ENCODE measurements at places on chromosomes 11 and 22.

DNA sequence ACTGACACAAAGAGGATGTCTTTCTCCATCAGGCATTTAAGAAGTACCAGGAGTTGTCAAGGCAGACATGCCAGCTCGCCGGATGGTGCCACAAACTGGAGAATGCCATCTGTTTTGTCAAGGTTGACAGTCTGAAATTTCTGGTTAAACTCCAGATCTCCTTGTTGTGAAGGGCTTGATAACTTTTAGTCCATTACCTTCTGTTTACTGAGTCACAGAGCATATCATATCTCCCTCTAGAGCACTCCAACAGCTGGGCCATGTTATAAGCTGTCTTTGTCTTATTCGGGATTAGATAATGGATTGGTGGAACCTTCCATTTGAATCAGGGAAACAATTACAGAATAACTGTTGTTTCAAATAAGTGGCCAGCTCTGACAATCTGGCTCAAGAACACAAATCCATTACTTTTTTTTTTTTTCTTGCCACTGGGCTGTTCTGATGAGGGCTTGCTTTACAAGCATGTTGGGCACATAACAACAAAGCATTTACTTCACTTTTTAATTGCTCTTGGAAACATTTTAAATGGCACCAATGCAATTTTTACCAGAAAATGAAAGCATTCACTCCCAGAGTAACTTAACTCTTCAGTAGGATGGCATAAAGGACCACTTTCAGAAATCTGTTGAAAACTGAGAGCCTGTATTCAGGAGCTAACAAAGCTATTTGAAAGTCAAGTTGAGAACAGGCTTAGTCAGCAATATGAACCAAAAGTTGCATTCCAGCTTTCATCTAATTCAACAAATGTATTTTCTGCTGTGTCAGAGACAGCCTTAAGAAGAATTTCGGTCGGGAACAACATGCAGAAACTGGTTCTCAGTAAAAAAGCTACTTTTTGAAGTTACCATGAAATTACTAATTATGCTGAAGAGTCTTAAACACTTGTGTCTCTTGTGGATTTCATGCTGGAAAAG is 227.6 kb upstream of the PITPNB start:
- no peak for DNase-seq

DNA sequence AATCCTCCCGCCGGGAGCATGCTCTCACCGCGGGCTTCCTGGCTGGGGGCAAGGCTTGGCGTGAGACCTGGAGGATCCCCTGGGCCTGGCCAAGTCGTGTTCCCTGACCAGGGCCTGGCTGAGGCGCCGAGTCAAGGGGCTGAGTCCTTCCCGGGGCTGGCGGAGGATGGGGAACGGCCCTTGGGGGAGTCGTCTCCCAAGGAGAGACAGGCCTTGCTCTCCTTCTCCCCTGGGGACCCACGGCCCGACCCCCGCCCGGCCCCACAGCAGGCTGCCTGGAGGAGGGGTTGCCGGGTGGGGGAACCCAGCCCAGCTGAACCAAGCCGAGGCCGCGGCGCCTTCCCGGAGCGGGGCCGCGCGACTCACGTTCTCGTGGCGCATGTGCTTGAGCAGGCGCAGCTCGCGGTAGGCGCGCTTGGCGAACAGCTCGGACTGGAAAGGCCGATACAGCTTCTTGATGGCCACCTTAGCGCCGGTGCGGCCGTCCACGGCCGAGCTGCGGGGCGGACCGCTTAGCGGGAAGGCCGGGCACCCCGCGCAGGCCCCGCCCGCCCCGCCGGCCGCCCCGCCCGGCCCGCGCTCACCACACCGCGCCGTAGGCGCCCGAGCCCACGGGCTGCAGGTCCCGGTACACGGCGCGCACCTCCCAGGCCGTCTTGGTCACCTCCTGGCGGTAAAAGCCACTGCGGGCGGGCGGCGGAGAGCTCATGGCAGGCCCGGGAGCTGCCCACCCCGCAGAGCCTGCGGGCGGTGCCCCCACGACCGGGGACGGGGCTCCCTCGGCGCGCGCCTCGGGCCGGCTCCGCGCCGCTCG is 475 bp downstream of the MAPK12 start:
- DNase-seq, result no peak

GRCh38 chr11:57341250-57341808 is 3.2 kb downstream of the P2RX3 start:
- no peak for DNase-seq

- DNase-seq, result no peak
These were observed 462.6 kb downstream of the BUD13 start for GRCh38 chr11:116310226-116310625.

DNA sequence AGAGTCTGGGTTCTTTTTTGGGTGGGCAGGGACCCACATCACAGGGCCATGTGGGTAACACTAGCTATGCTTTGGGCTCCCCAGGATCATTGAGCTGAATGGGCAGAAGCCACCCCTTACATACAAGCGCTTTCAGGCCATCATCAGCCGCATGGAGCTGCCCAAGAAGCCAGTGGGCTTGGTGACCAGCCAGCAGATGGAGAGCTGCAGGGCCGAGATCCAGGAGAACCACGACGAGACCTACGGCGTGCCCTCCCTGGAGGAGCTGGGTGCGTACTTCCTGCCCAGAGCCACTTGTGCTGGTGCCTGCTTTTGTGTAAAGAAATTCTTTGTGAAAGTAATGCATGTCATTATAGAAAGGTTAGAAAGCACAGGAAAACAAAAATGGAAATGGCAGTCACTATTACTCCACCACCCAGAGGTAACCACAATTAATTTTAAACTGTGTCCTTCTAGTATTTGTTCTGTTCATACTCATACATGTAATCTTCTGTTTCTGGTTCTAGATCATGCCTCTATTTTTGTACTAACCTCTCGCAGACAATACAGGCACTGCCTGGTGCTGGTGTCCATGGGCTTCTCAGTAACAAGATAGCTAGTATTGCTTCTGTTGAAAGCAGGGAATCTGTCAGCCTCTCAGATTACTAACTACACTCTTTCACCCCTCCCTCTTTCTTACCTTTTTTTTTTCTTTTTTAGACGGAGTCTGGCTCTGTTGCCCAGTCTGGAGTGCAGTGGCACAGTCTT is 13.7 kb downstream of the CRY2 start:
- DNase-seq, result no peak

DNA sequence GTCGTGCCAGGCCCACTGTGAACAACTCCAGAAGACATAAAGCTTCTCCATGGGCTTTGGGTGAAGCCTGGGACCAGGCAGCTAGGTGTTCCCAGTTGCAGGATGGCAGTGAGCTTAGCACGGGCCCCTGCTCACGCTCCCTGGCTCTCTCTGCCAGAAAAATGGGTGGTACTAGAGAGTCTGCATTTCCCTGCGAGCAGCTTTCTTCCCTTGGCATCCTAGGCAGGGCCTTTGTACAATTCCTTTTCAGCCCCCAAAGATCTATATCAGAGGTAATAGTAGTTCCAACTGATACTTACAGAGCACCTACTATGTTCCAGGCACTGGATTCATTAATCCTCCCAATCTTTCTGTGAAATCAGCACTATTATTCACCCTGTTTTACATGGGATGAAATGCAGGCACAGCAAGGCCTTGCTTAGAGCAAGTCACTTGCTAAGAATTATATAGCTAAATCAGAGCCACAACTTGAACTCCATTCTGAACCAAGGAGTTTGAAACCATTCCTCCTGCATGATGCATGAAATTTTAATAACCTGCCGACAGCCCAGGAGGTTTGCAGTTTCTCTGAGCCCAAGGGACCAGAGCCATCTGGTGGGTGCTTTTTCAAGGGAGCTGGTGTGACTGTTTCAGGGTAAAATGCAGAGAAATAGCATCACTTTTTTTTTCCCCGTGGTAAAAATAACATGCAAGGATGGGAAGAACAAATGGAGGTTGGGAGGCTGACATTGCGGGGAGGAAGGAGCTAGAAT is 22.7 kb downstream of the NAV2 start:
- peak; percentile 36 for DNase-seq

DNA sequence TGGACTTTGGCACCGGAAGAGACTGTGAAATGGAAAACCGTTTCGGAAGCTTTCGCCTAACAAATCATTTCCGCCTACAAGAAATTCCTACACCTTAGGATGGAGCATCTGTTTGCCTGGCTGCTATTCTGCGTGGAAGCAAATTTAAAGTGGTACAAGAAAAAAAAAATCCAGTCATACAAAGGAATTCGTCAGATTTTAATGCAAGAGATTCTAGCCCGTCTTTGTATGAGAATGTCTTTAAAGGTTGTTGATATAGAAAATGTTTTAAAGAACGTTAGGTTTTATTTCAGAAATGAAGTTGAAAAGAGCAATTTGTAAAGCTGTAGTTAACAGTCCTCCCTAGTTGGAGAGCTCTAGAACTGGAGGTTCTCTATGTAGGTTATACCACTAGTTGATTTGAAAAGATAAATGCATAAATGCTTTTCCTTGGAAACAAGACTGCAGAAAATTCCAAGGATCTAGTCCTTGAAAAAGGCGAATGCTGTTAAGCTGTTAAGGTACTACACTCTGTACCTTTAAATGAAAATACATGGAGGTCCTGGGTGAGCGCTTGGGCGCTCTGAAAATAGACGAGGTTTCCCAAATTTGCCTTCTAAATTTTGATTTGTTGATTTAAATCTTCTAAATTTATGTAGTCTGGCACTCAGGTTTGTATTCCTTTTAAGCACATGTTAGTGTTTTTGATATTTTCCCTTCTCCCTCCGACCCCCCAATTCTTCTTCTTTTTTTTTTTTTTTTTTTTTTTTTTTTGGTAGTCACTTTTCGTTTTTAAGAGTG is 2.4 kb downstream of the NCR3LG1 start:
- no peak for DNase-seq

- DNase-seq, result no peak
These were observed 16.6 kb downstream of the TBC1D10A start for GRCh38 chr22:30309951-30310741.

- DNase-seq, result no peak
These were observed 51.4 kb downstream of the PRR5L start for GRCh38 chr11:36347384-36347906.

DNA sequence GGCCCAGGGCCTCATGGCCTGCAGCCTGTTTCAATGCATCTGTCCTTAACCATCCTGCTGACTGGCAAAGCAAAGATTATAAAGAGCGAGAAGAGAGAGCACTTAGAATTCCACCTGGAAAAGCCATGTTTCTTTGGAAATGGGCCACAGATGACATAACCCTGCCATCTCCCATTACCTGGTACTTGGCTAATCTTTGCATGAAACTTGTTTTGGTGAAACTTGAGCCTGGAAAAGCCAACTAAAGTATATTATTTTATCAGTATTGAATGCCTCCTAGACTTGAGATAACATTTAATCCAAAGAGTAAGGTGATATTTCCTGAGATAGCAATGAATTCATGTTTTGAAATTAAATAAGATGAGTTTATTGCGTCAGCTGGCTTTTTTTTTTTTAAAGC is 72.6 kb downstream of the NAV2 start:
- DNase-seq, result no peak

Data from BJ (cell line).